ENCODE measurements at places on chromosomes 6 and 20. TPM values are rescaled to one million over a fixed set of nuclear protein-coding genes. Genes with fewer than 3 reads are reported as not detected.
A peak's percentile ranks its signal among the peaks of the same experiment; 100 is the strongest.

TGM3 gene
- not detected for total RNA-seq

DNA sequence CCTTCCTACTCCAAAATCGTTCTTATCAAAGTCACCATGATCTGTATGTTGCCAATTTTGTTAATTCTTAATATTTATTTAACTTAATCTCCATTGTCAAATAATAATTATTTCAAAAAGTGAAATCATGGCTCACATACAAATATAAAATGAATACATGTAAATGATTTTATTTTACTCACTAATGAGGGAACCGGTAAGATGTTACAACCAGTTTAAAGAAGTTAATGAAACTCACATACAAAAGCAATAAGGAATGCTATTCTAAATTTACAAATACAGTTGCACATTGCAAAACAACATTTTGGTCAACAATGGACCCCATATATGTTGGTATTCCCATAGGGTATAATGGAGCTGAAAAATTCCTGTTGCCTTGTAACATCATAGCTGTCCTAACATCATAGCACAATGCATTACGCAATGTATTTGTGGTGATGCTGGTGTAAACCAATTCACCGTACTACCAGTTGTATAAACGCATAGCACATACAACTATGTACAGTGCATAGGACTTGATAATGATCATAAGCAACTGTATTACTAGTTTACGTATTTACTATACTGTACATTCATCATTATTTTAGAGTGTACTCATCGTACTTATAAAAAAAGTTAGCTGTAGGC lies 6.5 kb upstream of the SLC22A16 start:
- no peak for DNase-seq

CD24 gene
- 0.35 TPM for total RNA-seq

OXT gene
- total RNA-seq, result 0.54 TPM

GRM4 gene
- not detected for total RNA-seq

- peak; percentile 77 for DNase-seq
Observed at GRCh38 chr6:89311853-89312531, 3.1 kb downstream of the GABRR2 start.

DNA sequence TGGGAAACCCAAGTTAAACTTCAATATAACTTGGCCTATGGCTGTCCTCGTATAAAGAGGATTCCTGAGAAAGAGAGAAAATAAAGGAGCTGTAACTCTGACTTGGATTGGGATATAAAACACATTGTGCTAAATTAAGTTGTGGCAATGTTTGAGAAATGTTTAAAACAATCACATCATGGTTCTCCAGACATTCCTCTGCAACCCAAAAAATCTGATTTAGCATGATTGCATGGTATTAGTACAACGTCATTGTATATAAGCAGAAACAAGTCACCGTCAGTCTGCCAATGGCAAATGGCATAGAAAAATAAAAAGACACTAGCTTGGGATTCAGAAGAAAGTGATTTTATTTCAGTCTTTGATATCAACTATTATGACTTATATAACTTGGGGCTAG lies 140.2 kb upstream of the FAM83B start:
- DNase-seq, result no peak

DNA sequence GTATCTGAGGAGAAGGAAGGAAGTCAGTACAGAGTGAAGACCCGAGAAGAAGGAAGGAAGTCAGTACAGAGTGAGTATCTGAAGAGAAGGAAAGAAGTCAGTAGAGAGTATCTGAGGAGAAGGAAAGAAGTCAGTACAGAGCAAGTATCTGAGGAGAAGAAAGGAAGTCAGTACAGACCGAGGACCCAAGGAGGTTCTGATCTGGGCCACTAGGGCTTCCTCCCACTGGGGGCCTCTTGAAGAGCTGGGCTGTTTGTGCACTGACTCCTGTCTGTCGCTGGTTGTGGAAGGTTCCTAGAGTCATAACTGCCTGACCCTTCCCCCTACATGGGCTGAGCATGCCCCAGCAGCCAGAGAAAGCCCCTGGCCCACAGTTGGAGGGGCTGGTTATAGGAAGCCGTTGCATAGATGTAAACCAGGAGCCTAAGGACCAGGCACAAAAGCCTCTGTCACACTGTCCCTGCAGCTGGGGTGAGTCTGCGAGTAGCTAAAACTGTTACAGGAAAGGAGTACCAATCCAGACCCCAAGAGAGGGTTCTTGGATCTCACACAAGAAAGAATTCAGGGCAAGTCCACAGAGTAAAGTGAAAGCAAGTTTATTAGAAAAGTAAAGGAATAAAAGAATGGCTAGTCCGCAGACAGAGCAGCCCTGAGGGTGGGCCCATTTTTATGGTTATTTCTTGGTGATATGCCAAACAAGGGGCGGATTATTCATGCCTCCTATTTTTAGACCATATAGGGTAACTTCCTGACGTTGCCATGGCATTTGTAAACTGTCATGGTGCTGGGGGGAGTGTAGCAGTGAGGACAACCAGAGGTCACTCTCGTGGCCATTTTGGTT lies 395.9 kb downstream of the PREX1 start:
- DNase-seq, result no peak

DNA sequence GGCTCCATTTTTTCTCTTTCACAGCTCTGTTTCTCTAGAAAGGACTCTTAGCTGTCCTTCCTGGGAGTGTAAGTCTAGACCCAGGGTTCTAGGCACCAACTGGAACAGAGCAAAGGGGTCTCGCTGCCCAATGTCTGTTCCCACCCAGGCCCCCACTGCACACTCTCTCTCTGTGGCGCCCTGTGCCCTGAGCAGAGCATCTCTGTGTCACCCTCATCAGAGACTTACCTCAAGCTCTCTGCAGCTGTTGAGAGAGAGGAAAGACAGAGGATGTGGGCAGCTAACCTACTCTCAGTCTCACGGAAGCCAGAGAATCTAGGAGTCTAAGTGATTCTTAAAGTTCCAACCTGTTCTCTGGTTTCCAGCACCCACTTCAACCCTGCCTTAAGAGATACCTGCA lies 9.5 kb downstream of the NCR2 start:
- no peak for DNase-seq

ZNF76 gene
- 36.0 TPM for total RNA-seq

DNA sequence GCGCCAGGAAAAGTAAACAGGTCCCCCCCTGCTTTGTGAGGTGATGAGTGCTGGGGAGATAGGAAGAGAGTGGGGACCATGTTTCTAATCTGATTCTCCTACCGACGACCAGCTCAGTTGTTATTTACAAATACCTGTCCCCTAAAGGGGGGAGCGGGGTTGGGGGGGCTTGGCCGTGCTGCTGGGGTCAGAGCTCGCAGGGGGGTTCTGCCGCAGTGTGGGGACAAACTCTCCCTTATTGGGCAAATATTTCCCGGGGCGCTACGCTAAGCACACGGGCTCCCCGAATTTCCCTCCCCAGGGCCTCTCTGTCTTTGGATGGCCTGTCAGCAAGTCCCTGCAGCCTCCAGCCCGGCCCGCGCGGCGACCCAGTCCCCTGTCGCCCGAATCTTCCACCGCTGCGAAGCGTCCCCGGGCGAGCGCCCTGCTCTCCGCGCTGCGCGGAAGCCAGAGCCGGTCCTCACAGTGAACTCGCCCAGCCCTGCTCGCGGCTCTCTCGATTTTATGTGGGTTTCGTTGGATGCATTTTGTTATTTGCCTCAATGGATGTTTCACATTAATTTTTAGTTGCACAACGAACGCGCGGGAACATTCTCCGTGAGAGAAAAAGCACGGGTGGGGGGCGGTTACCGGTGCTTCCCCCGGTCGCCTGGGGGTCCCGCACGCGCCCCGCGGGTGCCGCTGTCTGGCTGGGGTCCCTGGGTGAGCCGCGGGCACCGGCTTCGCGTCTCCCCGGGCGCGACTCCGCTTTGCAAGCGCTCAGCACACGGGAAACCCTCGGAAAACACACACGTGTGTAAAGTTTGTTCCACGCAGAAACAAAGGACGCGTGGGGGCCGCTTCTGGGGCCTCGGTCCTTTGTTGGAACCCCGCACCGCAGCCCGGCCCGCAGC lies 1.5 kb upstream of the STX16 start:
- peak; percentile 71 for DNase-seq

GRCh38 chr6:131754715-131755567 lies 44.1 kb upstream of the CTAGE9 start:
- DNase-seq, result no peak

DNA sequence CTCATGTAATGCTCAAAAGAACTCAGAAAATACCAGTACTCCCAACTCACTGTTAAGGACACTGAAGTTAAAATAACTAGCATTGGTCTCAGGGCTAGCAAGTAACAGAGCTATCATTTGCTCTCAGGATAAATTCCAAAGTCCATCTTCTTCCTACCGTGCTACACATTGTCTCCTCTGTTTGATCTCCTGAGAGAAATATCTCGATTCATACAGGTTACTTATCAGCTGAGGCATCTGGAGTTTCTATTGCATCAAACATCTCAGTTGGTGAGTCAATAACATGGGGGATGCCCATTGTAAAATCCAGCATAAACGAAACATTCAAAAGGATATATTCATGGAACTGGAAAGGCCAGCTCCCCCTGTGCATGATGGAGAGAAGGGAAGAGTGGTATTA lies 147.4 kb downstream of the BACH2 start:
- DNase-seq, result no peak

DNA sequence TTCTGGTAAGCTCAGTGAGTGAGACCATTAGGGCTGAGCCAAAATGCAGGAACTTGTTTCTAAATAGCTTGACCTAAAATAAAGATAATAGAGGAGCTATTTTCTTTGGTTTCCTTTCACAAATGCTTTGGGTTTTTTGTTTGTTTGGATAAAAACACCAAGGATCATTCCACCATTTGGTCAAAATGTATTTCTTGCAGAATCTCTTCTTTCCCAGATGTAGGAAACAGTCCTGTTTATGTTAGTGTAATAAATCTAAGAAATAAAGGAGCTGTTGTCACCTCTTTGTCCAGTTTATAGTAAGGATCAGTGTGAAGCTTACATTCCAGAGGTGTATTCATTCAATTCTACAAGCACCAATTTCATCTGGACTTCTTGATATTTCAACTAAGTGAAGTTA lies 297.8 kb downstream of the GJA1 start:
- DNase-seq, result no peak

DNA sequence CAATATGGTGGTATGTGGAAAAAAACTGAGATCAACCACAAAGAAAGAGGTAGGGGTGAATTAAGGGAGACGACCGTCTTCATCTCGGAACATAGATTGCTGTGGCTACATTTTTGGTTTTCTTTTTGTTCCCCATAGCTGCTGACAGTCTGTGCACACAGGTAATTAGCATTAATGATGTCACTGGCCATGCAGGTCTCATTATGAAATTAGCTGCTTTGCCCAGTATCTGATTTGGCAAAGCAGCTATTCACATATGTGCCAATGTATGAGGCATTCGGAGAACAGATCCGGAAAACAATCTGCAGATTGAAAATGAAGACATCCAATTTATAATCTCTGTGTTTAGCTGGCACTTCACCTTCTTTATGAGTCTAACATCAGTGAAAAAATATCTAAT lies 13.1 kb downstream of the NOX3 start:
- DNase-seq, result no peak

DNA sequence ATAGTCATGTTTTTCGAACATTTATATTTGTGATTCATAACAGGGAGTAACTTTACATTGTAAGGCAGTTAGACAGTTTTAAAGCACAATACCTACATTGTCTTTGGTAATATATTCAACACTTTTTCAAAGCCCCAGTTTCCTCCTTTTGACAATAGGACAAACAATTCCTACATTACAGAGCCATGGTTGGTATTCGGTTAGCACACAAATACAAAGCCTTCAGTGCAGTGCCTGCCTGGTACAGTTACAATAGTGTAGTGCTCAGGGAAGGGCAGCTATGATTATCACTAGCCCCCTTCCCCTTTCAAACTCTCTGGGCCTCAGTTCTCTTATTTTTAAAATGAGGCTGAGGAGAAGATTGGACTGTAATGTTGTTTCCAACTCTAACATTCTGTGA lies 207.8 kb downstream of the TPBG start:
- no peak for DNase-seq

GRCh38 chr6:161481786-161482516 lies 208.1 kb upstream of the AGPAT4 start:
- DNase-seq, result no peak

GRCh38 chr6:51953246-51953645 lies 134.2 kb downstream of the PKHD1 start:
- no peak for DNase-seq

LBP gene
- 0.16 TPM for total RNA-seq

DNA sequence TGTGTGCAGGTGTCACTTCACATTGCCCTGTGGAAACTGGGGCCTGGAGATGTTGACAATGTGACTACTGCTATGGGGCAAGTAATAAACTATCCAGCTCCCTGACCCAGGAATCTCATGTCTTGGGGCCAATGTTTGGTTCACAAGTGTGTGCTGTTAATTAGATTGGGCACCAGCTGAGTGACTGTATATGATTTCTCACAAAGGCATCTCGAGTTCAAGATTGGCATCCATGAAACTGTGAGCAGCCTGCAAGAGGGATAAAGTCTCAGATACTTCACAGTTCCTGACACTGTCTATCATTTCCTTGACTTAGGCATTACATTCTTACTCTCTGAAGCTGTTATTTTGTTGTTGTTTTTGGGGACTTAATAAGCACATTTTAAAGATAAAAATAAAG lies 264.0 kb downstream of the PRKN start:
- DNase-seq, result no peak

FILIP1 gene
- 149 TPM for total RNA-seq

DNA sequence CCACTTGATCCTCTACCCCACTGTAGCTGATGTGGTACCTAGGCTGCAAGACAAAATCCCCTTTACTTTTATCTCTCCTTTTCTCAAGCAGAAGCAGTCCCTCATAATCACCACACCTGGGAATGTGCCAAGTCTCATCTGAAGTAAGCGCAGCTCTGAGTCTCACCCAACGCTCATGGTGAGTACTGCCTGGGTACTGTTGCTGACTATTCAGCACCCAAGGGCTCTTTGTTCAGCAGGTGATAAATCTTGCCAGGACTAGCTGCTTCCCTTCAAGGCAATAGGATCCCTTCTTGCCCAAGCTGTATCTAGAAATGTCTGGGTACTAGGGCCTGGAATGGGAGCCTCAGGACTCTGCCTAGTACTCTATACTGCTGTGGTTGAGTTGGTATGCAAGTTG lies 70.9 kb downstream of the GCLC start:
- DNase-seq, result no peak

- no peak for DNase-seq
Observed at GRCh38 chr6:53178837-53179432, 30.3 kb upstream of the GCM1 start.

POU5F1 gene
- total RNA-seq, result 0.51 TPM

DNA sequence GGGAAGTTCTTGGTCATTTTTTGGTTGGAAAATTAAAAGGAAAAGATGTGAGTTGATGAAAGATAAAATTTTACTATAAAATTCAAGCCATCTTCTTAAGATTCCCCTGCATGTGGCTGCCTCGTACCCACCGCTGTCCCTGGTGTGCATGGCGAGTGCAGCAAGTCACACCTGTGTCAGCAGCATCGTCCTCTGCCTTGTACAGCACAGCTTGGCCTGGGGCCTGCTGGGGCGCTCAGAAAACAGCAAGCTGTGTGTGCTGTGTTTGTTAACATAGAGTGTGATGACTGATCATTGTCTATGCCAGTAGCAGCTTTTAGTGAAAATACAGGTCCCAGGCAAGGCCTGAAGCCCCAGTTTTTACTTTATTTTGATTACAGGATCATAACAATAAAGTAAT lies 56.7 kb downstream of the FAM120B start:
- DNase-seq, result no peak

GRCh38 chr6:111269401-111269970 lies 182.2 kb downstream of the SLC16A10 start:
- DNase-seq, result no peak

IRF4 gene
- 0.68 TPM for total RNA-seq

- no peak for DNase-seq
Observed at GRCh38 chr20:56342783-56343182, 16.0 kb upstream of the FAM210B start.

CRISP3 gene
- total RNA-seq, result not detected

CGA gene
- total RNA-seq, result 0.49 TPM
